ENCODE measurements at places on chromosomes 1 and 21. TPM values are rescaled to one million over a fixed set of nuclear protein-coding genes. Genes with fewer than 3 reads are reported as not detected.

LCE2C gene
- not detected for total RNA-seq

TRIM67 gene
- 0.58 TPM for total RNA-seq

ISG15 gene
- total RNA-seq, result 63.1 TPM

KCNJ9 gene
- total RNA-seq, result not detected

ELAPOR1 gene
- 0.75 TPM for total RNA-seq

DCST2 gene
- 0.26 TPM for total RNA-seq

ACKR1 gene
- total RNA-seq, result not detected

SLC5A9 gene
- 3.9 TPM for total RNA-seq

SAMD13 gene
- total RNA-seq, result 0.59 TPM

HEYL gene
- total RNA-seq, result 3.4 TPM

TRIM63 gene
- total RNA-seq, result not detected

LAMTOR5 gene
- 106 TPM for total RNA-seq

ADPRS gene
- 17.5 TPM for total RNA-seq

ZYG11A gene
- 2.3 TPM for total RNA-seq

FMO1 gene
- not detected for total RNA-seq

C1orf116 gene
- total RNA-seq, result 10.4 TPM

CDC20 gene
- total RNA-seq, result 125 TPM

ATP5PF gene
- total RNA-seq, result 175 TPM

TSPEAR gene
- total RNA-seq, result 0.32 TPM

FOXE3 gene
- total RNA-seq, result not detected

DYNLT5 gene
- not detected for total RNA-seq

ATAD3A gene
- 58.6 TPM for total RNA-seq

S1PR1 gene
- total RNA-seq, result not detected

SLC30A10 gene
- total RNA-seq, result 0.65 TPM

LRRC38 gene
- total RNA-seq, result not detected

DNALI1 gene
- total RNA-seq, result 0.27 TPM

CLDN8 gene
- not detected for total RNA-seq

MAN1A2 gene
- 21.0 TPM for total RNA-seq

FAM110D gene
- 0.16 TPM for total RNA-seq

ARHGAP29 gene
- 31.4 TPM for total RNA-seq

OR2L5 gene
- total RNA-seq, result not detected

NFASC gene
- 1.6 TPM for total RNA-seq

DMBX1 gene
- not detected for total RNA-seq

EPS8L3 gene
- total RNA-seq, result 18.5 TPM

FAM78B gene
- total RNA-seq, result not detected

INAVA gene
- total RNA-seq, result 123 TPM

ARTN gene
- total RNA-seq, result not detected

CD1E gene
- total RNA-seq, result not detected

RCSD1 gene
- total RNA-seq, result not detected

UHMK1 gene
- total RNA-seq, result 23.4 TPM

LAX1 gene
- total RNA-seq, result not detected

FNDC10 gene
- 15.6 TPM for total RNA-seq

AGBL4 gene
- total RNA-seq, result not detected

RORC gene
- total RNA-seq, result not detected
